Activated naive CD8-positive, alpha-beta T cell treated with anti-CD3 and anti-CD28 coated beads, Interleukin-2, amount 10 ng/mL, durations not matched to agents 7 days and 5 days (primary cell): ENCODE measurements at places on chromosomes 2 and 18. TPM values are rescaled to one million over a fixed set of nuclear protein-coding genes. Genes with fewer than 3 reads are reported as not detected.

The NGEF gene
- not detected for total RNA-seq

The SNTG2 gene
- 2.9 TPM for total RNA-seq

The OBSL1 gene
- total RNA-seq, result not detected

The ABCG8 gene
- total RNA-seq, result not detected

The TRIM43 gene
- not detected for total RNA-seq

DNA sequence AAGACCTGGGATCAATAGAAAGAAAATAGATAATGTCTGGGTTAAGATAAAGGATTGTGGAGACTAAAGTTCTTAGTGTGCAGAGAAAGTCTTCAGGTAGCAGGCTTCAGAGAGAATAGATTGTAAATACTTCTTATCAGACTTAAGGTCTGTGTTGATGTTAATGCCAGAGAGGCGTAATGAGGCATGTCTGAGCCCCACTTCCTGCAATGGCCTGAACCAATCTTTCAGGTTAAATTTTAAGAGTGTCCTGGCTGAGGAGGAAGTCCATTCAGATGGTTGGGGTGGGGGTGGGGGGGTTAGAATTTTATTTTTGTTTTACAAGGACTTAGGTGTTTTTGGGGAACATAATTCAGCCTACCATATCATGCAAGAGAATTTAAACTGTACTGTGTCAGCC, 129.5 kb downstream of the EVA1A start:
- peaks cover 7% of the 10 kb centered on the region for H3K27me3 ChIP-seq
- H3K27ac ChIP-seq, result no peak overlapping the region
- no peaks in the 10 kb centered on the region for H3K4me1 ChIP-seq
- H3K36me3 ChIP-seq, result no peaks in the 10 kb centered on the region
- H3K4me3 ChIP-seq, result no peak overlapping the region

- no peak for DNase-seq
- peaks cover 4% of the 10 kb centered on the region for H3K36me3 ChIP-seq
- H3K4me1 ChIP-seq, result no peaks in the 10 kb centered on the region
- H3K4me3 ChIP-seq, result no peak overlapping the region
- no peak overlapping the region for H3K27ac ChIP-seq
Measured at GRCh38 chr2:190583507-190584337, 49.2 kb upstream of the NEMP2 start.

DNA sequence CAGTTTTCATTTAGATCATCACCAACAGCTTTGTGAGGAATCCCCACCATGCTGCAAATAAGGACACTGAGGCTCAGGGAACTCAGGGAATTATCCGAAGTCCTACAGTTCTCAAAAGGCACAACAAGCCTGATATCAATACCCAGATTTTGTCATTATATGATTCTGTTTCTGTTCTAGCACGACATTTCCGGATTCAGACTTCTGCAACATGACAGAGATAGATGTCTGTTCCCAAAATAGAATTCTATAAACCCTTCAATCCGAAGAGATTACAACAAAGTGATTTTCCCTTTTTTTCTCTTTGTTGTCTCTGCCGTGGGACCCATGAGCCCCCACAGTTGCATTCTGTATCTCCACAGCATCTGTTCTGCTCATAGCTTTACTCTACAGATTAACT, 72.0 kb downstream of the DOCK10 start:
- H3K27me3 ChIP-seq, result no peaks in the 10 kb centered on the region
- peak overlapping the region; percentile 56 for H3K4me3 ChIP-seq
- no peak for DNase-seq
- peaks cover 27% of the 10 kb centered on the region for H3K36me3 ChIP-seq

DNA sequence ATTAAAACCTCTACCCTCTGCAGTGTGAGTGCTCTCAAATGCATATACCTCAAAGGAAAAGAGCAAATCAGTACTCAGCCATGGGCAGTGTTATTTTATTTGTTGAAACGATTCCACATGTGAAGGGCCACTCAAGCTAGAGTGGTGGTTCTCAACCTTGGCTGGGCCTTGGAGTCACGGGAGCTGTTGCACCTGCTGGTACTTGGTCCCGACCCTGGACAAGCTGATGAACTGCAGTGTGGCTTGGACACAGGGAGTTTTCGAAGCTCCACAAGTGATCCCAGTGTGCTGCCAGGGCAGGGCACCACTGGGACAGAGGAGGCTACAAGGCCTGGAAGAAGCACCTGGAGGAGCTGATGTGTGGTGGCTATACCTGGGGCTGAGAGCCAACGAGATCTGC, 19.7 kb downstream of the GNLY start:
- H3K36me3 ChIP-seq, result no peaks in the 10 kb centered on the region
- H3K4me3 ChIP-seq, result no peak overlapping the region
- peak overlapping the region; percentile 53 for H3K27ac ChIP-seq
- DNase-seq, result no peak
- H3K4me1 ChIP-seq, result peaks cover 31% of the 10 kb centered on the region

DNA sequence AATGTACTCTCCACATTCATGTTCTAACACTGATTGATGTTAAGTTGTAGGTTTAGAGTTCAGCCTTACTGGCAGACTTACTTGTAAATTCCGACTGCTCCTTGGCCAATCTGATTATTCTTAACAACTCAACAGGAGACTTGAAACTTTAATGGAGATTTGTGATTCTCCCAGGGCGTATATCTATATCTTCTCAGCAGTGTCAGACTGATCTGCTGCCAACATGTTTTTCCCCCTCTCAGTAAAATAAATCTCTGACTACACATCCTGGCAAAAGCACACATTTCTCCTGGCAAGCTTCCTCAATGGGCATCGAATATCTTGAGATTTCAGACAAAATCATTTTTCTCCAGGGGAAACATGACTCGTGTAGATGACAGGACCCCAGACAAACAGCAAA, 1041.2 kb downstream of the DPP10 start:
- H3K4me3 ChIP-seq, result no peak overlapping the region
- H3K27ac ChIP-seq, result no peak overlapping the region
- no peaks in the 10 kb centered on the region for H3K27me3 ChIP-seq
- H3K4me1 ChIP-seq, result no peaks in the 10 kb centered on the region
- H3K36me3 ChIP-seq, result no peaks in the 10 kb centered on the region
- no peak for DNase-seq

GRCh38 chr2:48651158-48651790, 33.6 kb downstream of the GTF2A1L start:
- peaks cover 9% of the 10 kb centered on the region for H3K27me3 ChIP-seq
- H3K36me3 ChIP-seq, result no peaks in the 10 kb centered on the region
- H3K4me3 ChIP-seq, result no peak overlapping the region
- DNase-seq, result no peak

- DNase-seq, result no peak
- H3K27me3 ChIP-seq, result peaks cover 17% of the 10 kb centered on the region
- no peak overlapping the region for H3K27ac ChIP-seq
- no peaks in the 10 kb centered on the region for H3K36me3 ChIP-seq
- H3K4me1 ChIP-seq, result no peaks in the 10 kb centered on the region
Measured at GRCh38 chr18:61791031-61791430, 101.8 kb downstream of the RNF152 start.

GRCh38 chr2:135218426-135218825, 166.3 kb downstream of the RAB3GAP1 start:
- H3K36me3 ChIP-seq, result peaks cover 5% of the 10 kb centered on the region
- H3K27ac ChIP-seq, result no peak overlapping the region
- no peak overlapping the region for H3K4me3 ChIP-seq
- no peaks in the 10 kb centered on the region for H3K4me1 ChIP-seq
- H3K27me3 ChIP-seq, result no peaks in the 10 kb centered on the region

- H3K36me3 ChIP-seq, result no peaks in the 10 kb centered on the region
- H3K27ac ChIP-seq, result peak overlapping the region; percentile 56
- peak; percentile 57 for DNase-seq
- peaks cover under 1% of the 10 kb centered on the region for H3K27me3 ChIP-seq
- peak overlapping the region; percentile 46 for H3K4me3 ChIP-seq
Measured at GRCh38 chr2:10028988-10029874, 14.1 kb upstream of the KLF11 start.

GRCh38 chr2:25252291-25253152, 84.1 kb upstream of the POMC start:
- peak overlapping the region; percentile 57 for H3K27ac ChIP-seq
- H3K27me3 ChIP-seq, result no peaks in the 10 kb centered on the region
- DNase-seq, result peak; percentile 68

DNA sequence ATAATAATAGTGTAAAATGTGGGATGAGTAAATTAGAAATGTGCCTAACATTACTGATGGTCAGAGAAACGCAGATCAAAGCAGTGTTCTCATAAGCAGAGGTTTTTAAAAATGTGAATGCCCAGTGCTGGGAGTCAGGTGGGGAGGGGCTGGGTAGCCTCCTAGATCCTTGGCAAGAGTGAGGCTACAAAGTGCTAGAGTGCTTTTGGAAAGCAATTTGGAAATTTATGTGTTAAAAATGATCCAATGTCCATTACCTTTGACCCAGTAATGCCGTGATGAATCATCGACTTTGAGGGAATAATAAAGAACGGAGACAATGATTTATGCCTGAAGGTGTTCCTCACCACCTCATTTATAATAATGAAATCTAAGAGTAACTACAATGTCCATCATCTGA, 44.9 kb upstream of the TWIST2 start:
- H3K4me1 ChIP-seq, result no peaks in the 10 kb centered on the region
- H3K27ac ChIP-seq, result no peak overlapping the region
- no peak overlapping the region for H3K4me3 ChIP-seq
- peaks cover 7% of the 10 kb centered on the region for H3K27me3 ChIP-seq
